ENCODE measurements at places on chromosomes 11 and 22. TPM values are rescaled to one million over a fixed set of nuclear protein-coding genes. Genes with fewer than 3 reads are reported as not detected.

- no peak for DNase-seq
Measured at GRCh38 chr11:70786021-70786665, 387.8 kb downstream of the CTTN start.

DNA sequence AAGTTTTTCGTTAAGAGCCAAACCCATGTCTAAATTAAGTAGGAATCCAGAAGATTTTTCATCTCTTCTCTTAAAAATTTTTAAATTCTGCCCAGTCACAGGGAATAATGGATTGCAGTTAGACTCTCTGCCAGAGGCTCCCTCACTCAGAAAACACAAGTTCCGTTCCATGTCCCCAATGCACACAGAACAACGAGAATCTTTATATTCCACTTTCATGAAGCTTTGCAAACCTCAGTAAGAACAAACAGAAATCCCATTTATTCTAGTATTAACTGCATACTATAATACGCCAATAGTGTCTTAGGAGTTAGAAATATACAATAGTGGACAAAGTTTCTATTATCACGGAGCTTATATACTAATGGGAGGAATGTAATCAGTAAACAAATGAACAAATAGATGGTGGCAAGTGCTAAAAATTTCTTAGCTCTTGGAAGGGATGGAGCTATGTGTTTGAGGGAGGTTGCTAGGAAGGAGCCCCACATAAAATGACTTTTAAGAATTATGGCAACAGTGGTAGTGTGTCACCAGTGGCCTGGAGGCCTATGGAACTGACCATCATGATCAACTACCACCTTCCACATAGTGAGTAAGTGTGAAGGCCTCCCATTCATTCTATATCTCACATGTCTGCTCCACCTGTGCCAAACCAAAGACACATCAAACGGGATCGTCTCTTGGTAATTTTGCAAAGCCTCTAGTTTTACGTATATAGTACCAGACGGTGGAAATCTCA is 24.9 kb downstream of the PICALM start:
- DNase-seq: peak; percentile 40

The C11orf21 gene
- total RNA-seq: 2.0 TPM

GRCh38 chr22:17085277-17086181 is 729 bp downstream of the IL17RA start:
- no peak for DNase-seq

The CDC42EP2 gene
- total RNA-seq: 3.7 TPM

DNA sequence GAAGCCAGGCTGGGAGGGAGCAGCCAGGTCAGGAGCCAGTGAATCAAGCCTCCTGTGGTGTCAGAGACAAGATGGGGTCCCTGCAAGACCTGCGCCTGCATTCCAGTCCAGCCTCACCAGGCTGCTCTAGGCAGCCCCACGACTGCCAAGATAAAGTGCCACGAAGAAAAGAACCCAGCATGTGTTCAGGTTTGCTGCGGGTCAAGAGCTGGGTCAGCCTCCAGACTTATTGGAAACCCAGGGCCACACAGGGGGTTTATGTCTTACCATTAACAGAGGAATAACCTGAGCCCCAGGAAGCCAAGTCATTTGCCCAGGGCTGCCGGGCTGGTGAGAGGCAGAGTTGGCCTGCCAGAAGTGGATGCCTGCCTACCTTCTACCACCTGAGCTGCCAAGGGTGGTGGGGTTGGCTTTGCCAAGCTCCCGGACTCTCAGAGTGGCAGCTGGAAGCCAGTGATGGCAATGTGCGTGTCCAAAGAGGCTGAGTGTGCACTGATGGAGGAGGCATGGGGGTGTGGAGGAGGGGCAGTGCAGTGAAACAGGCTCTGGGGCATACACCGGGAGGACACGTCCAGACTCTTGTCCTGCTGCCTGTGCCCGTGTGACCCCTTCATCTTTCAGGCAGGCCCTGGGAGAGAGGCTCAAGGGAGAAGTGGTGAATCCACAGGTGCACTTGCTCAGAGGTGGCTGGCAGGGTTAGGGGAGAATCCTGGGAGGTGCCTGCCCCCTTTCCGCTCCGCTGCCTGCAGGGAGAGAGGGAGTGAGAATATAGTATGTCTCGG is 1.7 kb downstream of the RASD2 start:
- no peak for DNase-seq

DNA sequence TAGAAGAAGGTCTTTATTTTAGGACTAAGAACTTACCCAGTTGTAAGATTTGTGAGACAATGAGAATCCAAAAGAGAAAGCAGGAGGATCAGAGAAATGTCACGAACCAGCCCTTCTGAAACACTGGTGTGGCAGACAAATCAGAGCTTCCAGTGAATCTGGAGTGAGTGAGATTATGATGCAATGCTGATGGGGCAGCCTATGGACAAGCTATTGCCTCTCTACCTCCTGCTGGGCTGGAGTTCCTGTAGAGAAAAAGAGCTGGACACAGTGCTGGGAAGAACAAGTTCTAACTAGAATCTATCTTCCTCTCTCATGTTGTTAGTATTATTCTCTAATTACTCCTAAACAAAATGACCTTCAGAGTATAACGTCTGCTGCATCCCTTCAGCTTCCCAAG is 12.0 kb upstream of the ANO3 start:
- no peak for DNase-seq

DNA sequence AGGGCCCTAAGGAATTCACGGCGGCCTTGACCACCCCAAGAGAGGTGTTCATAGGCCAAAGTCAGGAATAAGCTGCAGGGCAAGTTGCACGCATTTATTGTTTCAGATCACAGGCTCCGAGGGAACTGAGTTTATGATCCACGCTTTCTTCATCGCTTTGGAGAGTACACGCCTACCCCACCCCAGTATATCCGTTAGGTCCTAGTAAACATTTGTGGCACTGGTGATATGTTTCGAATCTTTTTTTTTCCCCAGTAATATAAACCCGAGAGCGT is 805 bp downstream of the GANAB start:
- no peak for DNase-seq

The FOLR1 gene
- total RNA-seq: 0.69 TPM

The SCN3B gene
- 3.6 TPM for total RNA-seq

DNA sequence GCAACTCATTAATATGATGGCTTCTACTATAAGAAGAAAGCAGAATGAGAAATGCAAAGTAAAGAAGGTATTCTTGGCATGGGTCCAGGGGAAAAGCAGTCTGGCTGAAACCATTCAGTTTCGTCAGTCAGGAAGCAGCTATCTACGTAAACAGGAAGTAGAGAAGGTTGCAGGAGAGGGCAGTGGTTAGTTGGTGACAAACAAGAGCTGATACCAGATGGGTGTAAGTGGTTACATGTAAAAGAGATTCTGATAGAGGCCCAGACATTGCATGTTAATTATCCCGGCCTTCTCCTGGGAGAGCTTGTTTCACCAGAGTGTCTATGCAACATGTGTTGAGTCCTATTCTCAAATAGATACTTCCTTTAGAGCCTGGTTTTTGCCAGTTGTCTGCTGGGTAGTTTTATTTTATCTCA is 58.4 kb upstream of the PSMA1 start:
- no peak for DNase-seq

- DNase-seq: no peak
Measured at GRCh38 chr22:25534724-25535123, 29.8 kb upstream of the GRK3 start.
